ENCODE measurements at places on chromosomes 3 and 15. TPM values are rescaled to one million over a fixed set of nuclear protein-coding genes. Genes with fewer than 3 reads are reported as not detected.

- DNase-seq = no peak
Measured at GRCh38 chr3:176690083-176690869, 507.0 kb downstream of the TBL1XR1 start.

- no peak for DNase-seq
Measured at GRCh38 chr3:3201611-3202010, 22.1 kb upstream of the CRBN start.

- no peak for DNase-seq
Measured at GRCh38 chr3:159786489-159787177, 202.0 kb upstream of the IL12A start.

DNA sequence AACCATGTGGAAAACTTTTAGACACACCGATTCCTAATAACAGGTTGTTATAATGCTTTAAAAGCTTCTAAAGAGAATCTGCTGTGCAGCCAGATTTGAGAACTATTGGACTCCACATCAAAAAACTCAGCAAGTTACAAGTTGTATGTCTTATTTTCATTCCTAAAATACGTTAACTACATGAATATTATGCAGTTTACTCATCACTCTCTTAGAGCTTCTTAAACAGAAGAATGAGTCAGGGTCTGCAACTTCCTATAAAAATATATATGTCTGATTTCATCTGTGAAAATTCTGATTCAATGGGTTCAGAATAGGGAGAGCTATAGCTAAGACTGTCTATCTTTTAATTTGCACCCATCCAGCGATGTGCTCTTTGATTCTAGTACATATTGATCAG lies 244.2 kb upstream of the EPHA3 start:
- DNase-seq = no peak

- no peak for DNase-seq
Measured at GRCh38 chr15:54387799-54388198, 409.6 kb downstream of the UNC13C start.

IL17RD gene
- polyA plus RNA-seq = 58.4 TPM

DNA sequence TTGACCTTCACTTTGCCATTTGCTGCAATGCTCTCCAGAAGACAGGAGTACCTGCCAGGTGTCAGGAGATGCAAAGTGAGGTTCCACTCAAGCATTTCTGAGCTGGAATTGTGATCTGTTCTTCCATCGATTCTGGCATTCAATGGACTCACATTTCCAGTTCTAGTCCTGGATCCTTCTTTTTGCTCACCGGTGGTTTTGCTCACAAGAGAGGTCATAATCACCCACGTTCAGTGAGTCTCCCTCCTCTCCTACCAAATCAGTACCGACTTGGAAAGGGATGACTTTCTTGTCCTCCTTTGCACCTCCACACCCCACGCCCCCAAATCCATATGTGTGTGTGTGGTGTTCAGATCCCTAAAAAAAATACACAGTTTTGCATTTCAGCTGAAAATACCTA lies 206.7 kb upstream of the IGF1R start:
- no peak for DNase-seq

LMCD1 gene
- 26.3 TPM for polyA plus RNA-seq

CCR5 gene
- 0.23 TPM for polyA plus RNA-seq

PSTPIP1 gene
- polyA plus RNA-seq = 1.0 TPM

LPCAT4 gene
- polyA plus RNA-seq = 36.8 TPM
